Stimulated activated CD4-positive, alpha-beta T cell treated with anti-CD3 and anti-CD28 coated beads, Interleukin-4, amount 100 ng/mL, for 4 hours (primary cell): ENCODE measurements at places on chromosomes 12 and 14.

DNA sequence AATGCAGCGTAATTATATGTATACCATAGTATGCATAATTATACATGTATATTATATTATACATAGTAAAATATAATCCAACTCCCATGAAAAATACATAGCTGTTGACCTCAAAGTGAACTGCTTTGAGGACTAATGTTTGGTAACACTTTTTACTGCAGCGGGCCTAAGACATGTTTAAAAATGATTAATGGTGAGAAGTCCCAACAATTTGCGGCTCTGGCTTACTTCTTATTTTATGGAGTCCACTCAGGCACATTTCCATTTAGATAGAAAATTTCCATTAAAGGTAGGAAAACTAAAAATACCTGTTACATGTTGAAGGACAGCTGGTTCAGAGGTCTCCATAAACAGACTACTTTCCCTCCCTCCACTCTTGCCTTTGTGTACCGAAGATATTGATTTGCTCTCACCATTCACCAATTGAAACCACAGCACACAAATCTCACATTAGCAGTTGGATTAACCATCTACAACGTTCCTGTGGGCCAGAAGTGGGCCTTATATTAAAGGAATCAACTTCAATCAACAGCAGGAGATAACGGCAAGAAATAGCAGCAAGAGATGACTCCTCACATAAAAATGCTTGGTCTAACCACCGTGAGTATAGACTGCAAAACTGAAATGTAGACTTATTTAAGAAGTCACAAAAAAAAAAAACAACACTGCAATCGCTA lies 14.1 kb upstream of the NT5DC3 start:
- no peak for DNase-seq

DNA sequence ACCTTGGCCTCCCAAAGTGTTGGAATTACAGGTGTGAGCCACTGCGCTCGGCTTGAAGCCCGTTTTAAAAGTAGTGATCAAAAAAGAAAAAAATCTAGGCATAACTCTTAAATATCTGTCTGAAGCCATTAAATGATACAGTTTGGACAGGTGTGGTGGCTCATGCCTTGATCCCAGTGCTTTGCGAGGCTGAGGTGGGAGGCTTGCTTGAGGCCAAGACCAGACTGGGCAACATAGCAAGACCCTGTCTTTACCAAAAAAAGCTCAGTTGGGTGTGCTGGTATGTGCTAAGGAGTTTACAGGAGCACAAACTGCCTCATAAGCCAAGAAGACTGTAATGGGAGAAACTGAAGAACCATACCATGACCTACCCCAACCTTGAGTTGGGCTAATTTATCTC lies 26.0 kb downstream of the SYNE2 start:
- no peak for DNase-seq

DNA sequence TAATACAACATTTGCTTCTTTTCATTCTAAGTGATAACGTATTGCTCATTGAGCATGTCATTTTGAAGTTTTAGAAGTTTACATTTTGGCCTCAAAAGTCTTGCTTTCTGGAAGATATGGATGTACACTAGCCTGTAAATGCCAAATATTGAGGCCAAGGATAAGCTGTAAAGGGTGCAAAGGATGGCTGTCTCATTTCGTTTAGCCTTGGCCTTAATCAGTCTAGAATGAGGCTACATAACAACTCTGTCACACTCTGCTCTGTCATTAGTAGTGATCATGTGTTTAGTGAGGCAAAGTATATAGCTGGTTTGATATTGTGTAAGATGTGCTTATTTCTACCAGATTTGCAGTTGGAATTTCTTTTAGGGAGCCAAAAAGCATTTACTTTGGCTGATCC lies 344.5 kb downstream of the TMTC2 start:
- no peak for DNase-seq

DNA sequence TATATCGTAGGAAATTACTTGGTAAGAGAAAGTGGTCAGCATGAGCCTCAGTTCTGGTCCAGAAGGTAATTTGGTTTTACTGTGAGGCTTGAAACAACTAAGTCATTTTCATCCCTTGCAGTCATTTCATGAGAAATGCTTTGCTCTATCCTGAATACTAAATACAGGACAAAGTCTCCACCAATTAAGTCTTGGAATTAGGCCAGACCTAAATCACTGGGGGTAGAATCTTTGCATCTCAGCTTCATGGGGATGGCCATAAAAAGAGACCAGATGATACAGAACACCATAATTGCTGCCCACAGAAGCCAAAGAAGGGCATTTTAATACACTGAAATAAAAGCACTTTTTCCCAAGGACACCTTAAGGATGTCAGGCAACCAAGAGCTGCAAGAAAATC lies 277.9 kb upstream of the DCN start:
- no peak for DNase-seq

DNA sequence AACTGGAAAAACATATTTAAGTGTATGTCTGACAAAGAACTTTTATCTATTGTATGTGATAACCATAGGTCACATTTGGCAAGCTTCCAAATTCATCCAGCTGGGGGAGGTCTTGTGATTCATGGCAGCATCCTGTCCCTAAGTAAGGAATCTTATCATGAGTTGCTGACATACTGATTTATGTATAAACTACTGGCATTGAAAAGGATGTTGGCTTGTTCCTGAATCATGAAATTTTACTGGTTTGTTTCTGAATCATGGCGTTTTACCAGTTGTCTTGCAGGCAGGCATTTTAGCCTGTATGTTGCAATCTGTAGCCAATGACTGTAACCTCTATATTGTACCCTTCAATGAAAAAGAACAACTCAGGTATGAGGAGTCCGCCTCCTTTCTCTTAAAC lies 244.8 kb downstream of the IPO8 start:
- DNase-seq: no peak
